ENCODE measurements at places on chromosomes 7 and 10. TPM values are rescaled to one million over a fixed set of nuclear protein-coding genes. Genes with fewer than 3 reads are reported as not detected.
A peak's percentile ranks its signal among the peaks of the same experiment; 100 is the strongest.

DNA sequence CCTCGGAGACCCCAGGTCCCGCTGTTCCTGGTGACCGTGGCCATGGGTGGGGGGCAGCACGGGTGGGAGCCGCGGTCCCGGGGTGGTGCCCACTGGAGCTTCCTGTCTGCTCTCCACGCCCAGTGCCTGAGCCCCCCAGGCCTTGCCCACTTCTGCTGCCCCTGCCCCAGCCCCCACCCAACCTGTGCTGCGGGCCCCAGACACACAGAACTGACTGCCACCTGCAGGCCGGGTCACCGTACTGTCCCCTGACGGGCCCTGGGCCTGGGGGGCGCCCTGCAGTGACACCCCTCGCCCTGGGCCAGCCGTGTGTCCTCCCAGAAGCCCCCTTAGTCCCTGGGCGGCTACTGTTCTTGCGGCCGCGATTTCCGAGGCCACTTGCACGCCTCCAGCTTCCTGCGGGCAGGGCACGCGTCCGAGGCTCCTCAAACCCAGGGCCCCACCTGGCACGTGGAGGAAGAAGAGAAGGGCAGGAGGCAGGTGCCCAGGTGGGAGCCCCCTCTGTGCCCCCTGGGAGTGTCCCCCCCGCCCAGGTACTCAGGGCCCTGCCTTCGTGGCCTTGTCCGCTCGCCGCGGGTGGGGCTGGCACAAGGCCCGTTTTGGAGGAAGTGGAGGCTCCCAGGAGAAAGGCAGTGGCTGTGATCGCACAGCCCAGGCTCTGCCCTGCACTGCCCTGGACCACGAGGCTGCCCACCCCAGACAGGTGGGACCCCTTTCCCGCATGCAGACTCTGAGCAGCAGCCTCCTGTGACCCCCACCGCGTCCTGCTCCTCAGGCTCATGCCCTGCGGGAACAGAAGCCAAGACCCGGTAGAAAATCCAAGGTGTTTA, 10.4 kb downstream of the TMEM184A start:
- peaks cover 18% of the 10 kb centered on the region for H3K36me3 ChIP-seq
- no peak for DNase-seq
- no peaks in the 10 kb centered on the region for H3K27me3 ChIP-seq
- no peak overlapping the region for H3K27ac ChIP-seq

GRCh38 chr10:33975481-33975880, 641.0 kb upstream of the NRP1 start:
- no peaks in the 10 kb centered on the region for H3K4me1 ChIP-seq
- no peak overlapping the region for H3K27ac ChIP-seq
- no peaks in the 10 kb centered on the region for H3K27me3 ChIP-seq
- H3K36me3 ChIP-seq = no peaks in the 10 kb centered on the region
- H3K4me3 ChIP-seq = no peak overlapping the region

DNA sequence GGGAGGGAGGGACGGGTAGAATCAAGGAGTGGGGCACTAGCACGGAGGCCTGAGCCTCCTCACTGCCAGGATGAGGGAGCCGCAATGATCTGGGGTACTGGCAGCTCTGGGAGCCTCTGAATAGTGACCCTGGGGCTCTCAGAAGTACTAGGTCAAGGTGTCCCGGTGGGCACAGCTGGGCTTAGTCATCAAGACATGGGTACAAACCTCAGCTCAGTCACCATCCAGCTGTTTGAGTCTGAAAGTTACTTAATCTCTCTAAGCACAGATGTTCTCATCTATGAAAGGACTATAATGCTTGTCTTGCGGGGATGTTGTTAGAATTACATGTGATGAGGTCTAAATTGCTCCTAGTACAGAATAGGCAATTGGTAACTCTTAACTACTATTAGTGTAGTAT, 276.8 kb downstream of the KCNMA1 start:
- peaks cover 54% of the 10 kb centered on the region for H3K4me1 ChIP-seq
- peak overlapping the region; percentile 70 for H3K27ac ChIP-seq
- no peak overlapping the region for H3K4me3 ChIP-seq
- no peak for DNase-seq
- H3K27me3 ChIP-seq = no peaks in the 10 kb centered on the region
- no peaks in the 10 kb centered on the region for H3K36me3 ChIP-seq

GRCh38 chr10:112383325-112383724, 9.4 kb downstream of the ACSL5 start:
- no peak overlapping the region for H3K4me3 ChIP-seq
- H3K27me3 ChIP-seq = no peaks in the 10 kb centered on the region
- no peaks in the 10 kb centered on the region for H3K4me1 ChIP-seq
- no peak overlapping the region for H3K27ac ChIP-seq

GRCh38 chr10:61558188-61558587, 104.5 kb upstream of the CABCOCO1 start:
- H3K36me3 ChIP-seq = no peaks in the 10 kb centered on the region
- DNase-seq = no peak
- no peaks in the 10 kb centered on the region for H3K4me1 ChIP-seq
- no peaks in the 10 kb centered on the region for H3K27me3 ChIP-seq
- no peak overlapping the region for H3K4me3 ChIP-seq
- H3K27ac ChIP-seq = no peak overlapping the region

HOXA13 gene
- total RNA-seq = 22.9 TPM

TUBB8 gene
- total RNA-seq = not detected

TLX1 gene
- total RNA-seq = not detected
